Kidney epithelial cell (primary cell): ENCODE measurements at places on chromosomes 7 and 10. TPM values are rescaled to one million over a fixed set of nuclear protein-coding genes. Genes with fewer than 3 reads are reported as not detected.

GRCh38 chr10:122515588-122516231, 44.8 kb upstream of the DMBT1 start:
- peak; percentile 69 for DNase-seq

- no peak for DNase-seq
Observed at GRCh38 chr10:16789261-16789660, 28.0 kb downstream of the RSU1 start.

DNA sequence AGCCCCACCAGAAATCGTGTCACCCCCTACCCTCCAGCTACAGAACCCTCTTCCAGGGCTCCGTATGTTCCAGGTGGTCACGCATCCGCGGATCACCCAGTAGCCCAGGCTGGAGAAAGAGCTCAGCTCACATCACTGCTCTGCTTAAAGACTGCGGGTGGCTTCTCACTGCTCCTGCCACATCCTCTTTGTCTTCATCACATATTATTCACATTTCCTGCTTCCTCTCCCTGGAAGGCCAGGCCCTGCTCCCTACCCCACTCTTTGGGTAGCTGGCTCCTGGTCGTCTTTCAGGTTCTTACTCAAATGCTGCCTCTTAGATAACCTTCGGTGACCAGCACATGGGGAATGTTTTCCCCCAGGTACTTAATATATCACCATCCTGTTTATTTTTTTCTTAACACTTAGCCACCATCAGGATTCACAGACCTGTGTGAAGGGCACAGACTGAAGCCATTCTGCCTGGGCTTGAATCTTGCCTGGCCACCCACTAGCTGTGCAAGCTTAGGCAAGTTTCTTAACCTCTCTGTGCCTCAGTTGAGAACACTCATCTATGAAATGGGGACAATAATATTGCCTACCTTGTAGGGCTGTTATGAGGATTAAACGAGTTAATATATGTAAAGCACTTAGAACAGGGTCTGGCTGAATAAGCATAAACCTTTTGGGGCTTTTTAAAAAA, 307.8 kb downstream of the PRPF18 start:
- no peak for DNase-seq

- DNase-seq: no peak
Observed at GRCh38 chr10:95181726-95182125, 12.3 kb upstream of the ACSM6 start.

- DNase-seq: no peak
Observed at GRCh38 chr10:28111712-28112111, 112.8 kb upstream of the ODAD2 start.

PLAC9 gene
- total RNA-seq: not detected in 2 replicates

DNA sequence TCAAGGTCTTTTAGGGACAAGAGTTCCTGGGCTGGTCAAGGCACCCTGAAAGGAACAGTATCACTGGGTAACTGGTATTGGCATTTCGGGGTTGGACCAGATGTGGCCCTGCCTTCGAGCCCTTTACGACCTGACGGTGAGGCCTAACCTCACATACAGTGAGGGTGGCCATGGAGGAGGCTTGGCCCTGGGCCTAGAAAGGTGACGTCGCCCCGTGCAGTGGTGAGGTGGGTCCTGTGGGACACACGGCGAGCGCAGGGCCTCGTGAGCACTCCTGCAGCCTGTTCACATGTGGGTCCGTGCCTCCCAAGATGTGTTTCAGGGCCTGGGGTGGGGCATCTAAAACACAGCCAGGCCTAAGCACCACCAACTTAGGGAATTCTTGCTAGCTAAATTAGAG, 36.1 kb downstream of the CRHR2 start:
- no peak for DNase-seq

GRCh38 chr10:132458071-132458585, 61.1 kb downstream of the PWWP2B start:
- DNase-seq: no peak

TEX36 gene
- not detected in 2 replicates for total RNA-seq

DNA sequence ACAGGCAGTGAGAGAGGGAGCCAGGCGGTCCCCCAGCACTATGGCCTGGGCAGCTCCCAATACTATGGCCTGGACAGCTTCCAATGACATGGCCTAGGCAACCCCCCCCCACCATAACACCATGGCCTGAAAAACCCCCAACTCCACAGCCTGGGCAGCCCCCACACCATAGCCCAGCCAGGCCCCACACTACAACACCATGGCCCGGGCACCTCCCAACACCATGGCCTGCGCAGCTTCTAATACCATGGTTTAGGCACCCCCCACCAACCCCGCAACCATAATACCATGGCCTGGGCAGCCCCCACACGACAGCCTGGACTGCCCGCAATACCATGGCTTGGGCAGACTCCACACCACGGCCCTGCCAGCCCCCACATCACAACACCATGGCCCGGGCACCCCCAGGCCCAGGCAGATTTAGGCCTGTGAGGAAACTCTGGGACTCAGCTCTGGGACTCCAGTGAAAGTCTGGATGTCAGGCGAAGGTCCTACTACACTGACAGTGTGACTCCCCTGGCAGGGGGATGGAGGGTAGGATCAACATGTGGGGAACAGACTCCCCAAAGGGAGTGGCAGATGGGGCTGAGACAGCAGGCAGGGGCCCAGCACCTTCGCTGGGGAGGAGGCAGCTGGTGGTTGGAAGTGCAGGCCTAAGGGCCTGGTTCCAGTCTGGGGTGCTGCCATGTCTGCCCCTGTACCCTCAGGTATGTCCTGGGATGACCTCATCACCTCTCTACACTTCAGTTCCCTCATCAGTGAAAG, 8.7 kb downstream of the CPXM2 start:
- DNase-seq: no peak

GRCh38 chr7:141097430-141097829, 23.6 kb downstream of the TMEM178B start:
- no peak for DNase-seq

GRCh38 chr10:63137306-63137705, 4.2 kb downstream of the NRBF2 start:
- peak; percentile 47 for DNase-seq

DNA sequence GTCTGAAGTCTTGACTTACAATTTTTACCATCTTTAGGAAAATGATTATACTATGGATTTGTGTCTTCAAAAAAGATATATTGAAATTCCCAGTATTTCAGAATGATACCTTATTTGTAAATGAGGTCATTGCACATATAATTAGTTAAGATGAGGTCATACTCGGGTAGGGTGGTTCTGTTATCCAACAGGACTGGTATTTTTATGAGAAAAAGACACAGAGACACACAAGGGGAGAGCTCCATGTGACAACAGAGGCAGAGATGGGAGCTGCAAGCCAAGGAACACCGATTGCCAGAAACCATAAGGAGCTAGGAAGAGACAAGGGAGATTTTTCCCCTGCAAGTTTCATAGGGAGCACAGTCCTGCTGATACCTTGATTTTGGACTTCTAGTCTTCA, 356.9 kb downstream of the ARL4A start:
- DNase-seq: no peak

DNA sequence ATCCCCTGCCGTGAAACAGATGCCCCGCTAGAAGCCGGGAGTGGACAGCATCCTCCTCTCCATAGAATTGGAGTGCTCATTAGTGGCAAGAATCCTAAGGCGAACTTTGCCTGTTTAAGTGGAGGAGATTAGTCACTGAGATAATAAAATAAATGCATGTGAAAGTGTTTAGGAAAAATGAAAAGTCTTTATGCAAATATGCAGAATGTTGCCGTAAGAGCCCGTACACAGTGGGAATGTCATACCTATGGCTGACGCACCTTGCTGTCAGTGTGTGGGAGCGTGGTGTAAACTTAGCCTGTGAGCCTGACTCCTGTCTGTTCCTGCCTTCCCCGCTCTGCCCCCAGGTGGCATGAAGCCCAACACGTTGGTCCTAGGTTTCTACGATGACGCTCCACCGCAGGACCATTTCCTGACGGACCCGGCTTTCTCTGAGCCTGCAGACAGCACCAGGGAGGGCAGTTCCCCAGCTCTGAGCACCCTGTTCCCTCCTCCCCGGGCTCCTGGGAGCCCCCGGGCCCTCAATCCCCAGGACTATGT, 1.7 kb upstream of the TRIP6 start:
- no peak for DNase-seq

DNA sequence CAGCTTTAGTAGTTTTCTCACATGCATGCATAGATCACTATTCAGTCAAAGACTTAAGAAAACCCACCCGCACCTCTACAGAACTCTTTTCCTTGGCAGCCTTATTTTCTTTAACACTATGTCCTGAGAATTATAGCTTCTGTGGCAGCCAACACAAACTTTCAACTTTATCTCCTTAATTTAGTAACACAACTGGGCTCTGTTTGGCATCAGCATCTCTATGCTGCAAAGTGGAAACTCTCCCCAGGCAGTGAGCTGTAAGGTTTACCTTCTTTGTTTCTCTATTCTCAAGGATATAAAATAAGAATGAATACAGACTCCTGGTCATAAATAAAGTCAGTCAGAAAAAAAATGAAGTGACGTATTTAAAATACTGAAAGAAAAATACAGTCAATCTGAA, 115.2 kb upstream of the PPP1R9A start:
- DNase-seq: no peak

NODAL gene
- 0.08 and 0.14 TPM in 2 replicates for total RNA-seq

DNA sequence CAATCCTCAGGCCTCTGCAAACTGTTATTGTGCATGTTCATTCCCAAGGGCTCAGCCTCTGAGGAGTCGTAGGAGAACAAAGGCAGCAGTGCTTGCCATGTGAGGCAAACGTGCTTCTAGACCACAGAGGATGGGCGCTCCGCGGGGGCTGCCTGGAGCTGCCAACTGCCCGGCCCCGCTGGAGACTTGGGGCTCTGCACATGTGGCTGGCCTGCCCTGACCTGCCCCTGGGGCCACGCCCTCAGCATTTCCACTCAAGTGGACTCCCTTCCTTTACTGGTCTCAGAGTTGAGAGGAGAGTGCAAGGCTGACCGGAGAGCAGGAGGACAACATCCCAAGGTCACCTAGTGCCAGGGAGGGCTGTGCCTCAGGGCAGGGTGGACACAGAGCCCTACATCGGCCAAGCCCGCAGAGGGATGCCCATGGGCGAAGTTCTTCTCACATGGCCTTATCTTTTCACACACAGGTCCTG, 222.3 kb upstream of the ZNF32 start:
- no peak for DNase-seq

CYP26A1 gene
- 0.14 TPM in 1 of 2 replicates, not detected in the other for total RNA-seq

DNA sequence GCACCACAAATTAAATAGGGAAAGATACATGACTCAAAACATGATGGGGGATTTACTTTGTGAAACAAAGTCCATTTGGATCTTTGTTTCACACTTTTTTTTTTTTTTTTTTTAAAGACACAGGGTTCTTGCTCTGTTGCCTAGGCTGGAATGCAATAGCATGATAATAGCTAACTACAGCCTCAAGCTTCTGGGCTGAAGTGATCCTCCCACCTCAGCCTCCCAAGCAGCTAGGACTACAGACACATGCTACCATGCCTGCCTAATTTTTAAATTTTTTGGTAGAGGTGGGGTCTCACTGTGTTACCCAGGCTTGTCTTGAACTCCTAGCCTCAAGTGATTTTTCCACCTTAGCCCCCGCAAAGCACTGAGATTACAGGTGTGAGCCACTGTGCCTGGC, 172.6 kb upstream of the KLF14 start:
- no peak for DNase-seq

DNA sequence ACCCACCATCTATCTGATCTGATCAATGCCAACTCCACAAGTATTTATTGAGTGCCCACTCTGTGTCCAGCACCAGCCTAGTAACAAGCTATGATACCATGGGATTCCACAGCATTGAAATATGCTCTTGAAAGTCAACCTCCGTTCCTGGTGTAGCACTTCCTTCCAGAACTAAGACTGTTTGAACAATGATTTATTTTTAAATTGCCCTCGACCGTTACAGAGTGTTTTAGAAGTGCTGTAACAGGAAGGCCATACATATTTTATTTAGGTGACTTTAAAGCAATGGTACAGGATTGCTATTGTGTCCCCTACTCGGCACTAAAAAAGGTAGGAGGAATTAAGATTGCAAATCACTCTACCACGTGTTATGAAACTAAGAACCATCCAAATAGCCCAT, 225.6 kb downstream of the TEX36 start:
- no peak for DNase-seq

DNA sequence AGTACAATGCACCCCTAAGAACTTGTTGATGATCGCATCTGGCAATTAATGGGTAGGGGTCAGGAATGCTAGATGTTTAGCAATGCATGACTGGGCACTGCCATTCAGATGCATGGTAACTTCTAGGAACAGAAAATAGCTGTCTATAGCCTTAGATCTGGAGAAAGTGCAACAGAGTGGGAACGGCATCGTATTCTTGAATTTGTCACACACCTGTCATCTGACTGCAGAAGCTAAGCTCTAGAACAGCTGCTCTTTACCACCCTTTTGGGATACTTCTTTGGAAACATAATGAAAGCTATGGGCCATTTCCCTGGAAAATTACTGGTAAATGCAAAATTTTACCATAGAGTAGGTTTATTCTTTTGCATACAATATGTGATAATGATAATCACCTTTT, 118.1 kb downstream of the SLC25A13 start:
- DNase-seq: no peak

MYOZ1 gene
- total RNA-seq: 0.55 and 0.92 TPM in 2 replicates

- DNase-seq: no peak
Observed at GRCh38 chr10:86077271-86077670, 289.3 kb downstream of the GRID1 start.

ZP3 gene
- total RNA-seq: 6.0 and 8.6 TPM in 2 replicates

GRCh38 chr10:124078714-124079113, 14.7 kb downstream of the CHST15 start:
- DNase-seq: no peak
